ENCODE measurements at places on chromosomes 2 and 18. TPM values are rescaled to one million over a fixed set of nuclear protein-coding genes. Genes with fewer than 3 reads are reported as not detected.

The PCARE gene
- not detected for total RNA-seq

The BOK gene
- 0.19 TPM for total RNA-seq

The ZC3H15 gene
- total RNA-seq: 94.3 TPM

The LINC00305 gene
- not detected for total RNA-seq

The C2orf15 gene
- total RNA-seq: 0.19 TPM

The CD302 gene
- total RNA-seq: 0.58 TPM

The ARID5A gene
- 169 TPM for total RNA-seq

The RIT2 gene
- not detected for total RNA-seq

The SERPINB3 gene
- total RNA-seq: not detected

The SERPINB5 gene
- total RNA-seq: not detected

The GAREM2 gene
- 2.4 TPM for total RNA-seq

The SLC11A1 gene
- 0.05 TPM for total RNA-seq

The HOXD13 gene
- total RNA-seq: not detected

The SKA1 gene
- 3.9 TPM for total RNA-seq

The CLEC4F gene
- not detected for total RNA-seq

The CCDC150 gene
- 4.5 TPM for total RNA-seq

The REL gene
- total RNA-seq: 92.2 TPM

The MAT2A gene
- total RNA-seq: 404 TPM

The TTC21B gene
- 13.9 TPM for total RNA-seq

The RTTN gene
- 15.2 TPM for total RNA-seq

The LYPD1 gene
- not detected for total RNA-seq

The MAP2 gene
- 0.24 TPM for total RNA-seq

The IL1RN gene
- 1.8 TPM for total RNA-seq

The GALR1 gene
- total RNA-seq: not detected

The MOCOS gene
- total RNA-seq: 0.05 TPM

The AKAIN1 gene
- total RNA-seq: not detected

The GREB1L gene
- total RNA-seq: not detected

The RAB6C gene
- not detected for total RNA-seq

The NR4A2 gene
- 27.8 TPM for total RNA-seq

The DRC1 gene
- not detected for total RNA-seq

The ACOXL gene
- total RNA-seq: 0.24 TPM

The PLCD4 gene
- 0.05 TPM for total RNA-seq

The ANKRD39 gene
- 44.4 TPM for total RNA-seq

The SPC25 gene
- total RNA-seq: 2.4 TPM

The FSHR gene
- total RNA-seq: not detected

The IL1R2 gene
- total RNA-seq: 4.3 TPM

The SCYGR2 gene
- total RNA-seq: not detected

The CFAP221 gene
- total RNA-seq: not detected

The IGFBP5 gene
- 2.7 TPM for total RNA-seq

The MAL gene
- total RNA-seq: 5.6 TPM
